Peyer's patch (tissue), 4 donors: ENCODE measurements at places on chromosomes 6 and 20.

DNA sequence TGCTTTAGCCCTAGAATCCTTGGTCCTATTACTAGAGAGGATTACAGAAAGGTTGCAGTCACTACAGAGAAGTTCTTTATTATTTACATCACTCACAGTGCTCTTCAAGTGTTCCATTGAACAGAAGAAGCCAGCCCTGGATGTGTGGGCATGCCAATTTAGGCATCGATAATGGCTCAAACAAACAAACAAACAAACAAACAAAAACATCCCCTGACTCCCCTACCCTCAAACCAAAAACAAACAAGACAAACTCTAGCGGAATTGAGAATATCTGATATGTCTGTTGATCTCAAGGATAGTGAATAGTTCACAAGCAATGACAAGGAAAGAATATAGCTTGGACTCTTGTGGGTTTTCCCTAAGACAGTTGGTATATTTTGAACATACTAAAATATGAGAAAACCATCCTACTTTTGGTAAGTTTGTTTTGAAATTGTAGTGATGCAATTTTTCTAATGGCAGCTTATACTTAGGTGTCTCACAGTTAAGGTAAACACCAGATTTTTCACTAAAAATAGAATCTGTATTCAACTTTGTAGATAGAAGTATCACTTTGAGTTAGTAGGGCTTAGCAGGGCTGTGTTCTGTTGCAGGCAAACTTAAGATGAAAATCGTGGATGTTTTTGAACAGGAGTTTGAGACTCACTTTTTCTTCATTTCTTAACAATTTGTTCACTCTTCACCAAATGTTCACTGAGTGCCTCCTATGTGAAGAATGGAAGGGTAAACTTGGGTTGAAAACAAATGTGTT lies 92.8 kb upstream of the FAM184A start:
- DNase-seq: no peak

- DNase-seq: no peak
Measured at GRCh38 chr6:156740604-156741003, 36.6 kb upstream of the ARID1B start.

- peak; percentile 74 for DNase-seq
Measured at GRCh38 chr20:33933469-33933909, 60.2 kb upstream of the RALY start.

- DNase-seq: no peak
Measured at GRCh38 chr20:19996917-19997316, 20.2 kb upstream of the NAA20 start.

- DNase-seq: no peak
Measured at GRCh38 chr20:37711994-37712964, 18.4 kb downstream of the CTNNBL1 start.
